Fibroblast of mammary gland (primary cell): ENCODE measurements at places on chromosomes 1 and 21.

- no peak for DNase-seq
Measured at GRCh38 chr1:212225871-212226302, 59.3 kb upstream of the PPP2R5A start.

DNA sequence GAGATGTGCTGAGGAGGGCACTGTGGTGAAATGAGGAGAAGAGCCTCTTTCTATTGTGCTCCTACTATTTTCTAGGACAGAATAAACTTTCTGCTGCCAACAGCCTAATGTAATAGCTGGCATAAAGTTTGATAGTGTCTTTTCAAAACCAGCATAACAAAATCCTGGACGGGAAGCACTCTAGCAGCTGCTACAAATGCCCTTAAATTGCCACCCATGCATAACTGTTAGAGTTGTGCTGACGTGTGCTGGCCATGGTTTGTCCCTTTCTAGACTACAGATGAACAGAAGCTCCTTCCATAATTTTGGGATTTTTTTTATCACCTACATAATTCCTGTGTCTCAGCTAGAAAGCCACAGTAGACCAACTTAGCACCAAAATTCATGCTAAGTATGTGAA is 88.5 kb upstream of the DEPDC1 start:
- DNase-seq: no peak

- peak; percentile 17 for DNase-seq
Measured at GRCh38 chr1:97071173-97071572, 349.6 kb downstream of the PTBP2 start.

DNA sequence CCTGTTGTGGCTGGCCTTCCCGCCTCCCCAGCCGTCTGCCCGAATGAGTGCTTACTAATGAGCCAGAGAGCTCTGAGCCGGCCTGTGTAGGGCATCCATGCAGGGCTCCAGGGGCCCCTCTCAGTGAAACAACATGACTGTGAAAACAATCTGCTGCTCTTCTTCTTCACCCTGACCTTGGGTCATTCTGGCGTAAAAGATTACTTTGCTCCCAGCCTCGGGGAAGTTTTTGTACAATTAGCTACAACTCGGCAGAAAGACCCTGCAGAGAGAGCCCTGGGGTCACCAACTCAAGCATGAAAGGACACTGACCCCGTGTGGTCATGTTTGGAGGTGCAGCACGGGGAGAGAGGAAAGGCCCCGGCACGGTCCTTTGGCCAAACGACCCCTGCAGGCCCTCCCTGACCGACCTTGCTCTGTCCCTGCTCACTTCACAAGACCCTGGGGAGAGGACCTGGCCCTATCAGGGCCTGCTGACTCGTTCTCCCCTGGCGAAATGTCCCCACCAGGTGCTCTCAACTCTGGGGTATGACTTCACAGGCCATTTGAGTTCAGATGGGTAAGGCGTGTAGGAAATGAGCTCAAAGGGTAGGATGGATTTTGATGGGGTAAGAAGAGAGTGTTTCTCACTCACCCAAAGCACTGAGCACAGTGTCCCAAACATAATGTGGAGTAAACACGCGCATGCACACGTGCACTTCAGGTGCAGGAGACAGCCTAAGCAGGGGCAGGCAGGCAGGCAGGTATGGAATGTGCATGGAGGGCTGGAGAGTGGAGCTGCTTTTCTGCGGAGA is 22.9 kb upstream of the FAM20B start:
- DNase-seq: peak; percentile 60

GRCh38 chr1:115656461-115657077 is 14.8 kb downstream of the VANGL1 start:
- no peak for DNase-seq

DNA sequence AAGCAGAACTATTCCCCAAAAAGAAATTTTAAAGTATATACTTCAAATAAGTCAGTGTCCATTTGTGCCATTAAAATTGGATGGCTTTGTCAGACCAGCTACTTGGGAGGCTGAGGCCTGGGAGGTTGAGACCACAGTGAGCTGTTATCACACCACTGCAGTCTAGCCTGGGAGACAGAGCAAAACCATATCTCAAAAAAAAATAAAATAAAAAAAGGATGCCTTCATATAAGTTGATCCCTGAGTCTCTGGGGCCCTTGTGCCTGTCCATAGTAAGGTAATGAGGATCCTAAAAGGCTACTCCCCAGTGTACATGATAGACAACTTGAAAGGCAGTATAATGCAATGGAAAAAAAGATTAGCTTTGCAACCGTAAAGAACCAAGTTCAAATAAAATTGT is 81.2 kb upstream of the BARHL2 start:
- DNase-seq: no peak

- DNase-seq: no peak
Measured at GRCh38 chr1:32709075-32709474, 6.5 kb upstream of the SYNC start.

DNA sequence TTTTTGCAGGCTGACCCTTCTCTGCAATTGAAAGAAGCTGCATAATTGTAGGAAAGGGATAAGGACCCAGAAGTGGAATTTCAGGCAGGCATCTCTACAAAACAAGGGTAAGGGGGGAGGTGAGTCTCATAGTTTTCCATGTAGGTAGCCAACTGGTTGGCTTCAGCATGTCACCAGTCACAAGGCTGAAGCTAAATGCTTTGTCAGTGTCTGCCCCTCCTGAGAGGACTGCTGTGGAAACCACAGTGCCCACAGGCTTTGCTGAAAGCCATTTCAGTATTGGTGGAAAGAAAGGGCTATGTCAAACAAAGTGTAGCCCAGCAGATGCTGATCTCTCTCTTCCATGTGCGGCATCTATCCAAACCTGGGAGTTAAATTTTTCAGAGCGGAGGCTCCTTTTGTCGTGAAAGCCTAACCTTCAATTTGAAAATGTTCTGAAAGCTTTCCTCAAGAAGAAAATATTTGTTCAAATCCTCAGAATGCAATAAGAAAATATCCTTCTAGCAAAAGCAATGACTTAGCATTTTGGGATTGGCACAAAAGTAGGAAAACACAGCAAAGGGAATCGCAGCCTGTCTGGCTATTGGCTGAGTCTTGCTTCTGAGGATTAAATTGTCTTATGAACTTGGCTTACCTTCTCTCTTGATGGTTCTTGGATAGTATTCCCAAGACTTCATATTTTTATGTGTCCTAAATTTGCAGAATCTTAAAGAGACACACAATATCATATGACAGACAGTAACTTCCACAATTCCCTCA is 591.7 kb downstream of the PLPP3 start:
- DNase-seq: no peak

DNA sequence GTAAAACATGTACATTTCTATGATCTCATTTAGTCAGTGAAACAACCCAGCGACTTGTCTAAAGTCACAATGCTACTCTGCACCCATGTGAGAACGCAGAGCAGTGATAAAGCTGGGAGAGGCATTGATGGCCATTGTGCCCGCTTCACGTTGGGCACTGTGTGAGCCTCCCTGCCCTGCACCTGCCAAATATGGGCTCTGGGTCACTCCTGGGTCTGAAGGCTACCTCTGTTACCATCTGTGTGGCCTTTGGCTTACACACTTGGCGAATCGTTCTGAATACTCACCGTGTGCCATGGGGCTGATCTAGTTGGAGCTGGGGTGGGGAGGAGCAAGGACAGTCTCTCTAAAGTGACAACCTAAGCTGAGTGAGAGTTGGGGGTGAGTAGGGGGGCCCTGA is 29.9 kb downstream of the PCSK9 start:
- DNase-seq: no peak

GRCh38 chr1:229440851-229441537 is 7.1 kb upstream of the ACTA1 start:
- DNase-seq: peak; percentile 71

DNA sequence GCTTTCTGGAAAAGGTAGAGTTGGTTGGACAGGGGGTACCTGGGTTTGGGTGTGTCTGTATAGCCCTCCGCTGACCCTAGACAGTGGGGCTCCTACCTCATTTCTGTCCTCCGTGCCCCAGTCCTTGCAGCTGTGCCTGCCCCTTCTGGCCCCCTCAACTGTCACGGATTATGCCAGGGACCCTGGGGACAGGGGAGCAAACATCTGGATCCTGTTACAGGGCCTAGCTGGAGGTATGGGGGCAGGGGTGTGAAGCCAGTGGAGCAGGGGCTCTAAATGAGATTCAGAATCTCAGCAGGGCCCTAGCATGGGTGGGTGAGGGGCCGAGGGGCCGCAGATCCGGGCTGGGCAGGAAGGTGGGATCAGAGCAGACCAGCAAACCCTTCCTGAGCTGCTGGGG is 81.0 kb downstream of the TAS1R2 start:
- no peak for DNase-seq

DNA sequence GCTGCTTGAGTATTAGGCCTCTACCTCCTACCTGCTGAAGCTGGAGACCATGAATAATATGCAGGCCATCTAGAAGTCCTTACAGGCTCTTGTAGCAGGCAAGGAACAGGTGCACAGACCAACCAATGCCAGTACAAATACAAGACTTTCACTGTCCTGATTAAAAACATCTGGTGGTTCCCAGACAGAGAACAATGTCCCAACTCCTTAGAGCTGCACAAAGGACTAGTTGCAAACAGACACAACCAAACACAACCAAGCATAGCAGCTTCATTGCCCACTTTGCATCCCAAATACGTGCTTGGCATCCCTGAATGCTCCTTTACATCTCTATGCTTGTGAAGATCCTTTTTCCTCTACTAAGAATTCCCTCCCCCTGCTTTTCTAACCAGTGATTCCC is 98.1 kb upstream of the CXADR start:
- DNase-seq: peak; percentile 14

DNA sequence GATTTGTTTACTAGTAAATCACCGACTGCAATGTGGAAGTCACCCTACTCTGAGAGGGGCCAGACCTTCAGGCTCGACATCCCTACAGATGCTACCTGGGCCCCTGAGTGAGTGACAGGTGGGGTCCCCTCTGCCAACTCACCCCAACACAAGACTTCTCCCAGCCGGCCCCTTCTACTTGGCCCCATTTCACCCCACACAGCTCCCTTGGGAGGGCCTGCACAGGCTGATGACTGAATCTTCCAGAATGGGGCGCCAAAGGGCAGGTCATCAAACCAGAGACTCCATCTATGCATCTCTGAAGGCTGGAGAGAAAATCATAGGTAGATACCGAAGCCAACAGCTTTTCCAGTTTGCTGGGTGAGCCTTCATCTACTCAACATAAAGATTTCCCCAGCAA is 9.4 kb upstream of the S100A8 start:
- DNase-seq: no peak

DNA sequence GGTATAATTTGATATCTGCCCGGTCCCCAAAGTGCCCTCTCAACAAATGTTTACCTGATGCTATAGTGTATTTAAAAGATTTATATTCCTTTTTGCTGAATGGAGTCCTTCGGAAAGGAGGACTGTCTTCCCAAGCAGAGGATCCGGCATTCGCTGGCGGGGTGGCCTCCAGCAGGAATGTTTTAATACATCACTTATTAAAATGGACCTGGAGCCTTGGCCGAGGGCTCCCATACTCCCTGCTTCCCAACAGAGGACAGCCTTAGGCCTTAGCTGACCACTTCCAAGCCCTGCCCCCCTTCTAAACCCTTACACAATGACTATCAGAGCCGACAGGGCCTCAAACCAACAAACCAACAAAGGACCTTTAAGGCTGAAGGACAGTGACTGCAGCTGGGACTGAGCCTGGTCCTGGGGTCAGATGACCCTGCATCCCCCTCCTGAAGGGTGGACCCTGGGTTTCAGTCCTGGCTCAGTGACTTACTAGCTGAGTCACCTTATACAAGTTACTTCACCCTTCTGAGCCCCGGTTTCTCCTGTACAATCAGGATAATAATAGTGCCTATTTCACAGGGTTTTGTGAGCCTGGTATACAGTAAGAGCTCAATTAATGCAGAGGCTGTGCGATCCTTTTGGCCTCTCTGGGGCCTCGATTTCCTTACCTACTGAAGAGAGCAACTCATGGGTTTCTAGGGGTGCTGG is 5.6 kb downstream of the CAMK2N1 start:
- DNase-seq: no peak

GRCh38 chr1:100585786-100586185 is 47.8 kb downstream of the GPR88 start:
- DNase-seq: peak; percentile 58

DNA sequence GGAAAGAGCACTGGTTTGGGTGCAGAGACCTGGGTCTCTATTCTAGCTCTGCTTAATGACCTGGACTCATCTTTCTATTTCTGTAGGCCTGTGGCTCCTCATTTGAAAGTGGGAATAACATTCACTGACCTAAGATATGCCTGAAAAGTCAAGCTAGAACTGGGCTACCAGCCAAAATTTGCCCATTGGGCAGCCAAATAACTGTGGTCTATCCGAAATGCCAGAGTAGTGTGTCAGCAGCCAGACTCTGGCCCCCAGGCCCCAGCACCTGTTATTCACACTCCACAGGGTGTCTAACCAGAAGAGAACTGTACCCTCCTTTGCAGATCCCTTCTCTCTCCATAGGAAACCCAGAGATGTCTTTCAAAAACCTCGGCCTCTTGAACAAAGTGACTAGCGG is 12.6 kb downstream of the DAB1 start:
- DNase-seq: peak; percentile 14

- peak; percentile 8 for DNase-seq
Measured at GRCh38 chr1:175888996-175889395, 145.6 kb upstream of the TNR start.

- DNase-seq: no peak
Measured at GRCh38 chr1:53069663-53070327, 7.8 kb downstream of the PODN start.

- no peak for DNase-seq
Measured at GRCh38 chr1:173688300-173688699, 18.6 kb upstream of the ANKRD45 start.

- no peak for DNase-seq
Measured at GRCh38 chr1:88186911-88187310, 497.2 kb upstream of the PKN2 start.

DNA sequence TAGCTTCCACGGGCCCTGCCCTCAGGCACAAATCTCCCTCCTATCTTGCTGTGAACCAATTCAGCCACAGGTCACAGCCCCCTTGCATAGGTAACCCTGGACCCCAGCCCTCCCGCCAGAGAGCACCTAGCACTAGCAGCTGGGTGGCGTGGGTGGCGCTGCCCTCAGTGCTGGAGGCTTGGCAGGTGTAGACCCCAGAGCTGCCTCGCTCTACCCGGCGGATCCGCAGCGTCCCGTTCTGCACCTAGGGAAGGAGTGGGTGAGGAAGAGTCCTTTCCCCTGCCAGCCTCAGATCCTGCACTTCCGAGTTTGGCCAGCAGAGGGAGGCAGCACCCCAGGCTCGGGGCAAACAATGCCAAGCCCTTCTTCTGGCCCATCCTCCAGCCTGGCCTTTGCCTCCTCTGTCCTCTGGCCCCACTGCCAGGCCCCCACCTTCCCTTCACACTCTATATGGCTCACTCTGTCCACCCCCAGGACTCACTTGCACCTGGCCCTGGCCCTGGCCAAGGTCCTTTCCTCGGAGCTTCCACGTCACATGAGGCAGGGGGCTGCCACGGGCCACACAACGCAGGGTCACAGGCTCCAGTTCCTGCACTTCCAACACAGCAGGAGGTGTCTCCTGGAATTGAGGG is 9.0 kb downstream of the IGSF9 start:
- peak; percentile 56 for DNase-seq

GRCh38 chr1:145979746-145980456 is 15.4 kb downstream of the POLR3GL start:
- no peak for DNase-seq

DNA sequence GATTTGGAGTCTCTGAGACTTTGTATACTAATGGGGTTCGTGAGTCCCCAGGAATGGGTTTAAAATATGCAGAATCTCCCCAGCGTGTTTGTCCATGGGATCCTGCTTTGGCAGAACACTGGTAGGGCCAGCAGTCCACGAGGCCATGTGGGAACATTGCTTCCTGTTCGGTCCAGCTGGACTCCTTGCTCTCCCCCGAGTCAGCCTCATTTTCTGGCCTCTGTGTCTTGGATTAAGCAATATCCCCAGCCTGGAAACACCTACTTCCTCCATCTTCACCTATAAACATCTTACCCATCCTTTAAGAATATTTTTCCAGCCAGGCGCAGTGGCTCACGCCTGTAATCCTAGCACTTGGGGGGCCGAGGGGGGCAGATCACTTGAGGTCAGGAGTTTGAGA is 142.4 kb downstream of the NAV1 start:
- DNase-seq: no peak
